ENCODE measurements at places on chromosomes 6 and 20.

- no peak for DNase-seq
These were observed 646.0 kb upstream of the MARCKS start for GRCh38 chr6:113211170-113211569.

- DNase-seq, result peak; percentile 76
These were observed 44.0 kb upstream of the MARCKS start for GRCh38 chr6:113813142-113813541.

DNA sequence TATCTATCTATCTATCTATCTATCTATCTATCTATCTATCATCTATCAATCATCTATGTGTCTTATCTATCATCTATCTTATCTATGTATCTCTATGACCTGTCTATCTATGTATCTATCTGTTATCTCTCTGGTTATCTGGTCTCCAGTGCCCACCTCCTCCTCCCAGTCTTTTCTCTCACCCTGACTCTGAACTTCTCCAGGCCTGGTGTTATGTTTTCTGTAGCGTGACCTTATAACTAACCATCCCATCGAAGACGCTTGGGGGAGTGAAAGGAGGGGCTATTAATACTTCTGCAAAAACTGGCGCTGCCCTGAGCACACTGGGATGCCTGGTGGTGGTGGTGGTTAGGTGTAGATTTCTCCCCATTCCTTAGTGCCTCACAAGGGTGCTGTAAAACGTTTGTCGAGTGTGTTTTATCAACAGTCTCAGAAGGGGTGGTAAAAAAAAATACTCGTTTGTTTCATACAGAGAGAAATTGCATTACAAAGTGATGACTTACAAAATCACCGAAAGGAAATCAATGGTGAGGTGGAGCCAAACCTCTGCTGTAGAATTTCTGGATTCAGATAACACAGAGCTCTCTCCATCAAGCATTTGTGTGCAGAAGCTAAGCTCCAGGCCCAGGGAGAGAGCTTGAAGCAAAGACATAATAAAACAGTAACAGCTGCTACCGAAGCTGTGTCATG, 156.2 kb downstream of the BCAS1 start:
- peak; percentile 25 for DNase-seq

- no peak for DNase-seq
These were observed 13.6 kb upstream of the TTLL2 start for GRCh38 chr6:167311286-167311685.

DNA sequence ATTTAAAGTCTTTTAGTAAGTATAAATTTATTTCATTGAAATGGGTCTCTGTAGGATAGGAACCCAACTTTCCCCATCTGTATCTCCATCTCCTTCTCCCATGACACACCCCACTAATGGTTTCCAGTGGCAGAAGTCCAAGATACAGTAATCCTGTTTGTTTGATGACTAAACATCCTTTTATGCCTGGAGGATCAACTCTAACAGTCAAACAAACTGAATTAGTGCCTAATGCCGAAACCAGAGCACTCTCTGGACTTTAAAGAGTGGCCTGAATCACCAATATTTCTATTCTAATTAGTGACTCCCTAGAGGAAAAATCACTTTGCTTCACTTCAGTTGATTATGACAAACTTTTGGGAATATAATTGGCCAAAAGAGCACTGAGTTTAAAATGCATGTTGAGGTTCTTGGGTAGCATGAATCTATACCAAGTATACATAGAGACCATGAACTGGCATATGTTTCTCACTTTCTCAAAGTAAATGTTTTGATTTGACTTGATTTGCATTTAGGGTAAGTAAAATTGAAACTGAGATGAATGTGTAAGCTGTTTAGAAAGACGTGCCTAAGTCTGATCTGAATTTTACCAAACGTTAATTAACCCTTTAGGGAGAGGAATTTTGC, 776.4 kb upstream of the NRSN1 start:
- peak; percentile 82 for DNase-seq

GRCh38 chr20:35468671-35469334, 13.4 kb downstream of the CEP250 start:
- no peak for DNase-seq

GRCh38 chr20:39019805-39020325, 57.7 kb downstream of the DHX35 start:
- no peak for DNase-seq

- DNase-seq, result no peak
These were observed 1053.4 kb upstream of the CITED2 start for GRCh38 chr6:140427842-140428241.

- DNase-seq, result peak; percentile 55
These were observed 141.5 kb downstream of the GMDS start for GRCh38 chr6:2103765-2104523.

DNA sequence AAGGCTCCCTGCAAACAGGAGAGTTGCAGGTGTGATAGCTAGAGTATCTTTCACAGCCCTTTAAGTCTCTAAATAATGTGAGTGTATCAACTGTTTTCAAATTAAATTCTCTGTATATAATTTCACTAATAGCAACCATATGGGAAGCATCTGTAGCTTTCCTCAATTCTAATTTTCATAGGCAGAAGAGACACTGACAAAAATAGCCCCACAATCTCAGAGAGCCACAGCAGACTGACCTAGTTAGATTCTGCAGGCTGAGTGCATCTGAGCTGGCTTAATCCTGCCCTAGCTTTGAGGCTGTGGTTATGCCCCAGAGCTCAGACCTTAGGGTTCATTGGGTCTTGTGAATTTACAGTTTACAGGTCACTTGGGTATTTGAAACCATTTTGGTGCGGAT, 63.9 kb downstream of the MAP7 start:
- no peak for DNase-seq

DNA sequence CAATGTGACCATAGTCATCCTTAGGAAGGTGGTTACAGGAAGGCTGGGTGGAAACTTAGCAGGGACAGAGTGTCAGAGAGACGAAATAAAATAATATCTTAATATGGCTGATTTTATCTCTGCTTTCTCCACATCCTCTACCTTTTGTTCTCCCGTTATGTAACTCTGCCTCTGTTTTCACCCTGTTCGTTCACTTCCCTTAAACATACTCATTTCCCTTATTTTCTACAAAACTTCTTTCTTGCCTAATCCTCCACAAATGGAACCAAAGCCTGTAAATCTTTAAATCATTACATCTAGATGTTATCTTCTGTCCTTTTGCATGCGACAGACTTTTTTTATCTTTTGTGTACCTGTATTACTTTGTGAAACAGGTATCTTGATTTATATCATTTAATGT, 23.3 kb upstream of the CRIP3 start:
- DNase-seq, result no peak

DNA sequence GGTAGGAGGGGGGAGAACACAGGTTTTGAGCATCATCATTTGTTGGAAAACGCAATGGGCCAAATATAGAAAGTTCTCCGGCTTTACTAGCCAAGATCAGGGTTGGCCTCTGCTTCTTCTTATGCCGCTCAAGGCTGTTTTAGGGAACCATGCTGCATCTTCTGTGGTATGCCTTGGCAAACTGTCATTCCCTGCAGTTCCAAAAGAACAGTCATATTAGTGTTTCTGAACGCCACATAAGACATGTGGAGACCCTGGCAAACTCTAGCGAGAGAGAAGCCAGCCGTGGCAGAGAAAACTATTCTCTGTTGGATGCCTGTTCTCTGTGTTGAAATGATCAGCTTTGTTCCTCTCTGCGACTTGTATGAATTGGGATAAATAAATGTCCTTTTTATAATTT, 10.8 kb downstream of the ACTR5 start:
- DNase-seq, result no peak

GRCh38 chr20:1831606-1832005, 63.6 kb upstream of the SIRPA start:
- no peak for DNase-seq

DNA sequence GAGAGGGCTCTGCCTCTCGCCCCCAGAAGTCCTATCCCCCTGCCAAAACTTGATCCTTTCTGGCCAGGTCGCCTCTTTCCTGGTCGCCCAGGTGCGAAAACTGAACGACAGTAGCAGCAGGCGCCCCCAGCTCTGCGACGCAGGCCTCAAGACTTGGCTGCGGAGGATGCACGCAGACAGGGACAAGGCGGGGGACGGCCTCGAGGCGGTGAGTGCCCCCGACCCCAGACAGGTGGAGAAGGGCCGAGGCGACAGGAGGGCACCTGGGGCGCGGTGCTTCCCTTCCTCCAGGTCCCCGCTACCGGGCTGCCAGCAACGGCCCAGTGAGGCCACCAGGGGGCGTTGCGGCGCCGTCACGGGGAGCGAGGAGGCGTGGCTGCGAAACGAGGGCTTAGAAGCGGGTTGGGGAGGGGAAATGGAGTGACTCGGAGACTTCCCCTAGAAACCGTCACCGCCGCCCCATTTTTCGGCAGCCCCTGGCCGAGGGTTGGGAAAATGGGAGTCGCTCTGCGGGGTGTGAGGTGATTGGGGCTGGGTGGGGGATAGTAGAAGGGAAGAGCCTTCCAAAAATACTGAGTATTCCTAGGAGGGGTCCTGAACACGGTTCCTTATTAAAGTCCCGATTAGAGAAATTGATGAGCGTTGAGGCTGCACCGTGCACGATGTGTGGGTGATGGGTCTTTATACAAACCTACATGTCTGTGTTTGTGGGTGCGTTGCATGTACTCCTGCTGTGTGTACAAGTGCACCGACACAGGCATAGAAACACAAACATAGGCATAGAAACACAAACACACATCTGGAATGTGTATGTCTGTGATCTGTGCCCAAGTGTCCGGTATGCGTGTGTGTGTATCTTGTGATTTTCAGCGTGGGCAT, 44.6 kb downstream of the ARHGAP40 start:
- peak; percentile 58 for DNase-seq

DNA sequence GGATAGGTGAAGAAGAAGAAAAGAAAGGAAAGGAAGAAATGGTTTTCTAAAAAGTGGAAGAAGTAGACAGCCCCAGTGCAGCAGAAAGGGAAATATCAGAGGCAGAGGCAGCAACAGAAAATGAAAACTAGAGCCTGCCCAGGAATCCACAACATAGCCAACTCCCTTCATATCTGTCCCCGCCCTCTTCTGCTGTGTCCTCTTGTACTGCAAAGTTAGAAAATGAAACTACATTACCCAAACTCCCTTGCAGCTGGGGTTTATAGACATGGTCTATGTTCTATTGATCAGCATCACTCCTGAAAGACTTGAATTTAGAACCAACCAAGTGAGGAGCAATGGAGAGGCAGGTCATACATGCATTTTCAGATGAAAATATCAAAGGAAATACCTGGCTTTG, 200.5 kb upstream of the PHACTR1 start:
- no peak for DNase-seq

DNA sequence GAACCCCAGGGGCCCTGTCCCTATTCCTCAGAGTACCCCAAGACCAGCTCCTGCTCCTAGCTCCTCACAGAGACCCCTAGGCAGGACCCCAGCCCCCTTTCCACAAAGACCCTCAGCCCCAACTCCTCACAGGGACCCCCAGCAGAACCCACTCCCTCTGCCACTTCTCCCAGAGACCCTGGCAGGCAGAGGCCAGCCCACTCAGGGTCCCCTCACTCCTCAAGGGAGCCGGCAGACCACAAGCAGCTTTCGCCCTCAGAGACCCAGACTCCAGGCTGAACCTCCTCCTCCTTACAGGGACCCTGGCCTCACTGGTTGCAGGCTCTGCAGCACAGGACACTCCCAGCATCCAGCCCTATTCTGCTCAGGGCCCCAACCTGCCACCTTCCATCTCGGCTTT, 575 bp downstream of the SLC44A4 start:
- DNase-seq, result no peak

DNA sequence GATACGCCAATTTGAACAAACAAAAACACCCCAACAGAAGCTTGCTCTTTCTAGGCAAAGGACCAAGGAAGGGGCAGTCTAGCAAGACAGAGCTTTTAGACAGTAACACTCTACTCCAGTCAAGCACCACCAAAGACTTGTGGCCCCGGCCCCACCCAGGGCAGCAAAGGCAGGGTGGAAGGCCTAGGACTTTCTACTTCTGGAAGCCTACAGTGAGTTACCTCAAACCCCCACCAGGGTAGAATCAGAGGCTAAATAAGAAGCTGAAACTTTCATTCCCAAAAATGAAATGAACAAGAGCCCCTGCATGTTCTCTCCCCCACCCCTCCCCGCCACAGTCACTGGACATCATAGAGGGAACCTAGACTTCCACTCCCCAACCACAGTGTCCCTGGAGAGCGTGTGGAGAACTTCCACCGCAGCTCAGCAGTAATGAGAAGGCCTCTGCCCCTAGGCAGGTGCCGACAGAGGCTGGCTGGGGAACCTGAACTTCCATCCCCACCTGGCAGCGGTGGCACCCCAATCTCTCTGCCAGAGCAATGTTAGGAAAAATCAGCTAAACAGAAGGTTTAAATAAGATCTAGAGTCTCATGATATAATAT, 40.0 kb downstream of the KATNA1 start:
- no peak for DNase-seq

DNA sequence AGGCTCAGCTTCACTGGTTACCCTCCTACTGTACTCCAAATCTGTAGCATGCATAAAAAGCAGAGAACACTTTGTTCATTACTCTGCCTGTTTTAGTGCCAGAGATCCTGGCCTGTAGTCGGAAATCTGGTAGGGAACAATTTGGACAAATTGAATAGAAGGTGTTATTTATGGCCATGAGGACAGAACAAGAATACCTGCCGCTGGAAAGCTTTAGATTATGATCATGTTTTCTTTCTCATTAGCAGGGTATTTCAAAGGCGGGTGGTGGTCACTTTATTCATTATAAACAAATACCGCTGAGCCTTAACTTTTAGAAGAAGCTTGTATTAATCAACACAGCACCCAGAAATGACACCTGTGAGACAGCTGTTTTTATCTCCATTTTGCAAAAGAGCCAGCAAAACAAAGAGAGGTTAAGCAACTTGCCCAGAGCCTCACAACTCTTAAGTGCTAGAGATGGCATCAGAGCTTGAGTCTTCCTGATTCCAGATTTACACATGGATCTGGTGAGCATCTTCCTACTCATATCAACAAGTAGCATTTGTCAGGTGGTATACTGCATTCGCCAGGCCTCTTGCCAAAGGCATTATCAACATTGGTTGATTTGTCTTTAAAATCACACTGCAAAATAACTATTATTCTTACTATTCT, 110.5 kb downstream of the LCA5 start:
- DNase-seq, result no peak

GRCh38 chr6:106667022-106667402, 37.6 kb downstream of the QRSL1 start:
- DNase-seq, result no peak

GRCh38 chr6:167840526-167841179, 13.9 kb downstream of the AFDN start:
- DNase-seq, result no peak

DNA sequence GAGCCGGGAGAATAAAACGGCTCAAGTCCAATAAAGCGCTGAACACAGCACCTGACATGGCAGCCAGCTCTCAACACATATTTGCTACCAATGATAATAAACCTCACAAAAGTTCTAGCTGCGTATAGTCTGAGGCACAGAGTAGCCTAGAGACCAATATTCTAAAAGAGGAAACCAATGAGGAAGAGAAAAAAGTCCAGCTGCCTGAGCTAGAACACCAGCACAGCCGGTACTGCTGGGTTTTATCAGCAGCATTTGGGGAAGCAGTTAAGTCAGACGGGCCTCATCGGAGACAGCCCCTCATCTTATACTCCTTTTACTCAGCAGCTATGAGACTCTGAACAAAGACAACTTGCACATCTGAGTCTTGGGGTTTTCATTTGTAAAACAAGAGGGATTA, 2.4 kb upstream of the RTF2 start:
- DNase-seq, result no peak

All from HCEC 1CT (cell line).